ENCODE measurements at places on chromosomes 4 and X.

GRCh38 chr4:153281476-153281875, 63.0 kb upstream of the MND1 start:
- DNase-seq = no peak

DNA sequence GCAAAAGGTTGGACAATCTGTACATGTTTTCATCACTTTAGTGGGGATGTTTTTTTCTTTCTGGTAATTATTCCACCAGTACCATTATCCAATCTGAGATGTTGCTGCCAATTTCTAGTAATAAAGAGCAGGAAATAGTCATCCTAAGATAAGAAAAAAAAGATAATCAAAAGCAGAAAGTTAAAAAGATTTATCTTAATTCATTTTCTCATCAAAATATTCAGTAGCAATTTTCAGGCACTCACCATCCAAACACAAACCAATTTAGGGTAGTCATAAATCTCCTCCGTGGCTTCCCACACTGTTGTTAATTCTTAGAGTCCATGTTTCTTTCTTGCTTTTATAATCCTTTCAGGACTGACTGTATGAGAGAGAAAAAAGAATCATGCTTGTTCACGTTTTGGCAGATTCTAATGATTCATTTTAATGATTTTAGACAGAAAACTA, 263.7 kb upstream of the UGT8 start:
- no peak for DNase-seq

GRCh38 chrX:997631-998137, 214.8 kb downstream of the CRLF2 start:
- DNase-seq = peak; percentile 46

DNA sequence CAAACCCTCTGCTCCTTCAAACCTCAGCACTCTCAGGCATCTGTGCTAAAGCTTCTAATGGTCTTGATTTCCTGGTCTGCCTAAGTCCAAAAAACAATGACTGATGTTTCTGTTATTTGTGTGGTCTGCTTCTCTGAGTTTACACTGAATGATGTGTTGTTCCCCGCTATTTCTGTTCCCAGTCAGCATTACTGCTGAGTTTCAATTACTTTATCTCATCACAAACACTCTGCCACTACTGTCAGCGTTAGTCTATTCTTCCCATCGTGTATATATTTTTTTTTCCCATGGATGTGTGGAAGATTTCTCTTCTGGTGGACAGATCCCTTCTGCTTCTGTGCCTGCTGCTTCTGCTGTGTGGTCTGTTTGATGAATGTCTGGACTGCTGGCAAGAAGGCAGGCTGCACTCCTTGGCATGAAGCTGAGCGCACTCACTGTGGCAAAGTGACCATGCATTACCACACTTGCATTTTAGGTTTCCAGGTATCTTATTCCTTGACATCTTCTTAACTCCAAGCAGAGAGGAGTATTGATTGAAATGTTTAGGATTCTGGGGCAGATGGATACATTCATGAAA, 106.9 kb upstream of the PAQR3 start:
- DNase-seq = no peak
